ENCODE measurements at places on chromosomes 4 and X.

DNA sequence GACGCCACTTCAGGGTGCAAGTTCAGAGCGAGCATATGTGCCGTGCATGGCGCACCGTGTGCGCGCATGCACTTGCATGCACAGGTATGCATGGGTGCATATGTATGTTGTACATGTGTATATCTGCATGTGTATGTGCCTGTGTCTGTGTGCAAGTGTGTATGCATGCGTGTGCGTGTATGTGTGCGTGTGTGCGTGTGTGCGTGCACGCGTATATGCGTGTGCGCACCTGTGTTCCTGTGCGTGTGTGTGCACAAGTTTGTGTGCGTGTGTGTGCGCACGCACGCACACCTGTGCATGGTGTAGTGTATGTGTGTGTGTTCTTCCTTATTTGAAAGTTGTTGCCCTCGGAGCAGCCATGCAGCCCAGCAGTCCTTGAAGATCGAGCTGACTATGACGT lies 76.8 kb downstream of the GPR143 start:
- DNase-seq: no peak

GRCh38 chr4:89303177-89303576 lies 4.4 kb downstream of the GPRIN3 start:
- no peak for DNase-seq

DNA sequence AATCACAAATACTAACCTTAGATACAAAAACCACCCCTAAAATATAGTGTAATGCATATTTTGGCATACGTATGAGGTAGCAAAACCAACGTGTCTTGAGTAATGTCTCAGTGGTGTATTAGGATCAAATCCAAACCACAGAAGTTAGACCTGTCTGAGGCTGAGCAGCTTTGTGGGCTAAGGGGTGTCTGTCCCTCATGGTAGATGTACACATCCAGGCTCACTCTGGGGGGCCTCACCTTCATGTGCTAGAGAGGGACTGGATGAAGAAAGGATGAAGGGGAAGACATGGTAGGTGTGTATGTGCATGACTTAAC lies 188.0 kb upstream of the TBC1D9 start:
- DNase-seq: no peak

- DNase-seq: no peak
Observed at GRCh38 chr4:74173321-74173720, 15.4 kb downstream of the MTHFD2L start.

DNA sequence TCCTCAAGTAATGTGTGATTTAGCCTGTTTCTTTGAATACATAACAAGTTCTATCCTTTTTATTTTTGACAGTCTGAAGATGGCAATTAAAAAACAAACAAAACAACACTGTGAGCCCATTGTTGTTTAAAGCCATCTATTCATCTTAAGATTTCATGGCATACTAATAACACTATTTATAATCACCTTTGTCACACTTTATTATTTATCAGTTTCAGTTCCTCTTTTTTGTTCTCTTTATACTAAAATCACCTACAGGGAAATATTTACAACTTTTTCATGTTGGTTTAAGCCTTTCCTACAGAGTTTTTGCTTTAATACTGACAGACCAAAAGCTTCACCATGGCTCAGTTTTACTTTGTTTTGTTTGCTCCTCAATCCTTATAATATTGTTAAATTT lies 247.4 kb upstream of the CTSO start:
- DNase-seq: no peak

GRCh38 chrX:152658302-152658701 lies 20.6 kb downstream of the GABRQ start:
- no peak for DNase-seq

GRCh38 chr4:55087913-55088260 lies 37.5 kb downstream of the KDR start:
- no peak for DNase-seq

DNA sequence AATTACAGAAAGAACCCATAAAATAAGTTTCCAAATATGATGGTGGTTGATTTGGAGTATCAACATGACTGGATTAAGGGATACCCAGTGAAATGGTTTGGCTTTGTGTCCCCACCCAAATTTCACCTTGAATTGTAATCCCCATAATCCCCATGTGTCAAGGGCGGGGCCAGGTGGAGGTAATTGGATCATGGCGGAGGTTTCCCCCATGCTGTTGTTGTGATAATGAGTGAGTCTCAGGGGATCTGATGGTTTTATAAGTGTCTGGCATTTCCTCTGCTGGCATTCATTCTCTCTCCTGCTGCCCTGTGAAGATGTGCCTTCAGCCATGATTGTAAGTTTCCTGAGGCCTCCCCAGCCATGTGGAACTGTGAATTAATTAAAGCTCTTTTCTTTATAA lies 39.1 kb downstream of the WDFY3 start:
- DNase-seq: no peak

- no peak for DNase-seq
Observed at GRCh38 chrX:150198776-150199175, 164.3 kb upstream of the MAMLD1 start.

DNA sequence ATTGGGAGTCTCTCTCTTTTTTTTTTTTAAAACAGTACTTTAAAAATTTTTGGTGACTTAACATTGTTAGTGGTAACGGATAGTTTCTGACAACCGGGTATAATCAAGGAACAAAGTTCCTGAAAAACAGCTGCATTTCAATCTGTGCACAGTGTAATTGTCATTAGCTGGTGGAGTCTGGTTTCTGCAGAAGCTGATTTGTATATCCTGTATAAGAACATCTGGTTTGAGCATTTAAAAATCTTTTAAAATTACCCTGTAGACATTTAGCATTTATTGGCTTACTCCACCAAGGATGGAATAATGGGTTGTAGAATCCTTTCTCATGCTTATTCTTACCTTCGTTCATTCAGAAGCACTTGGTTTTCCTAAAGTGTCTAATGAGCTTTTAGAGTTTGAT lies 11.2 kb downstream of the JADE1 start:
- no peak for DNase-seq

GRCh38 chr4:157957905-157958304 lies 214.9 kb downstream of the GASK1B start:
- DNase-seq: no peak

- no peak for DNase-seq
Observed at GRCh38 chrX:135213200-135213844, 38.5 kb upstream of the ETDA start.

DNA sequence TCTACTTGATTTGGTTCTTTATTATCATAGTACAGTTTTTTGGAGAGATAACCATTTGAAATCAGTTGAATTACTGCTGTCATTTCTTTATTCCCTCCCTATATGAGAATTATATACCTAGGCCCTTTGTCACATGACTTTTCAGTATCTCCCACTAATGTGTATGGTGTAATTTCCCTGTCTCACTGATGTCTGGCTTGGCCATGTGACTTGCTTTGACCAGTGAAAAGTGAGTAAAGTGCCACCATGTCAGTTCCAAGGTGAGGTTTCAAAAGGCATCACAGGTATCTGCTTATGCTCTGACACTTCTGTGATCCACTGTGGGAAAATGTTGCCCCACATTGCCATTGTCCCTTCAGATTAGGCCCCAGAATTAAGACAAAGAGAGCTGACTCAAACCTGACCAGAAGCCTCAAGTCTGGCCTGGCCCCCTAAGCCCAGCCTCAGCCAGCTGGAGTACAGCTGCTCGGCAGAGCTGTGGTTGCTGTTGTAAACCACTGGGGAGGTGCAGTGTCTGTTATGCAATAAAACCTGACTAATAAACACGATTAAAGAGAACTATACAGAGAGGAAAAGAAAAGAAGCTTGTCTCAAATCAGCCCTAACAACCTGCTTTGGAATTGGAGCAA lies 27.5 kb downstream of the SETD7 start:
- no peak for DNase-seq

DNA sequence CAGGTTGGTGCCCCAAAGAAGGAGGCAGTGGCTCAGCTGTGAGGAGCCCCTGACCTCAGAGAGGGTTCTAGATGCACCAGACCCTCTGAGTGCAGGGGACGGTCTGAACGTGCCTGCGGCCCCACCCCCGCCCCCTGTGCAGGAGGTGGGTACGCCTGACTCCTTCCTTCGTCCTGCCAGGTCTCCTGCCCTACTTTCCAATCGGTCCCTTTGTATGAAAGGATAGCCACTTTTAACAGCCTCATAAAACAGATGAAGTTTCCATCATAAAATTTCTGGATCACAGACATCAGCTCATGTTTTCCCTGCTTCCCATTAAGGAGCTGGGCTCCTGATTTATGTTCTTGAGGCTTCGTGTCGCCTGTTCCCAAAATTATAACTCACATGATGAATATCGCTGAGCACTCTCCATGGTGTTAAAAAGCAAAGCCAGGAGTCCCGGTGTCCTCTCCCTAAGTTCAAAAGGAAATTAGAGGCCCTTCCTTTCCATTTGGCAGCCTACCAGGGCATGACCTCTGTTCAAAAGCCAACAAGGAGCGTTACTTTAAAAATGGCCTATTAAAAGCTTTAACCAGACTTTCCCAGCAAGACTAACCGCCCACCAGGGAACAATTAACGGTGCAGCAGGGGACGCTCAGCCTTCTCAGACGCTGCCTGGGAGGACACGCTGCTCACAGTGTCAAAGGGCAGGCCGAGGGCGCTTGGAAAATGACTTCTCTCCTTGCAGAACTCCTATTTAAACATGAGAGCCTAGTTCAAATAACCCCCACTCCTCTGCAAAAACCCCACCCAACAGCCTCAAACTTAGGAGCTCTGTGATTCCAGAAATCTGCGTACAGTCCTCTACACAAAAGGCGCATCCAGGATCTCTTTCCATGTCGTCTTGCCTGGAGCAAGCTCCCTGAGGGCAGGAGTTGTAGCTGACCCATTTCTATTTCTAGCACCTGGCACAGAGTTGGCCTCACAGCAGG lies 181.9 kb downstream of the AFAP1 start:
- no peak for DNase-seq

- no peak for DNase-seq
Observed at GRCh38 chr4:125315576-125316400, 1.0 kb downstream of the FAT4 start.

DNA sequence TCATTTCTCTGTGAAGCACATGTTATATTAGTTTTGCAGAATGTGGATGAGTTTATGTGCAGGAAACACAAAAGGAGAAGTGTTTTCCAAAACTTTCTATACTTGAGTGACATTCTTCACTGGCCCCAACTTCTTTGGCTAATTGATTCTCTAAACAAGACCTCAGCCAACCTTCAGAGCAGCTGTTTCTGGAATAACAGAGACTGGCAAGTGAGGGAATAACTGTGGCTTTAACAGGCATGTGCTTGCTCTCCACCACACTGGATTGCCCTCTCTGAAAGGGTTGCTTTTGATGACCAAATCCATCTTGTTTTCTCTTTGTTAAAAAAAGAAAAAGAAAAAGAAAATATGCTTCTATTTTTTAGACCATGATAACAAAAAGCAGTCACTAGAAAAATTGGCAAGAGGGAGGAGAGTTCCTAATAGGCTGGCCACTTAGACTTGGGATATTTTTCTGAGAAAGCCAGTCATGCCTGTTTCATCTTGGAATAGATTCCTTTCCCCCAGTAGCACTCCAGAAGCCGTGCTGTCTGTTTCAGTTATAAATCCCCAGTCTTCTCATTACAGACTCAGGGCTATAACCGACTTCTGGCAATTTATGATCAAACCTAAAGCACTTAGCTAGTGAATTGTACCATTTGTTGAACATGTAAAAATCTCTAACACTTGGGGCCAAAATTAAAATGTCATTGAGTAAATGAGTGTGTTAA lies 295.0 kb upstream of the NR3C2 start:
- no peak for DNase-seq

GRCh38 chrX:112545051-112545450 lies 134.7 kb downstream of the LHFPL1 start:
- no peak for DNase-seq

GRCh38 chr4:163392328-163392727 lies 48.6 kb downstream of the NPY5R start:
- DNase-seq: no peak

DNA sequence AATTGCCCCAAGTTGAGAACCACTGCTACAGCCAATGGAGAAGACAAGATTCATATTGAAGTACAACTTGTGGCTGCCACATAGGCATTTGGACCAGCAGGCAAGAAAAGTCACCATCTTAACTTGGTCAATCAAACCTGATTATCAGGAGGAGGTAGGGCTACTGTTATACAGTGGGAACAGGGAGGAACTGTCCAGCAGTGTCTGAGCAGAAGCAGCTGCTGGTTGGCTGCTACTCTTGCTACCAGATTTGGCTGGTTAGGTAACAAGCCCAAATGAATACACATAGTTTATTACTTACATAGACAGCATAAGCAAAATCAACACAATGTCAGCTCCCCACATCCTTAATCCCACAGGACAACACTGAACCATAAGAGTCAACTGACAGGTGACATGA lies 39.4 kb downstream of the ATP1B4 start:
- no peak for DNase-seq

GRCh38 chrX:85992811-85993229 lies 54.5 kb downstream of the CHM start:
- no peak for DNase-seq

DNA sequence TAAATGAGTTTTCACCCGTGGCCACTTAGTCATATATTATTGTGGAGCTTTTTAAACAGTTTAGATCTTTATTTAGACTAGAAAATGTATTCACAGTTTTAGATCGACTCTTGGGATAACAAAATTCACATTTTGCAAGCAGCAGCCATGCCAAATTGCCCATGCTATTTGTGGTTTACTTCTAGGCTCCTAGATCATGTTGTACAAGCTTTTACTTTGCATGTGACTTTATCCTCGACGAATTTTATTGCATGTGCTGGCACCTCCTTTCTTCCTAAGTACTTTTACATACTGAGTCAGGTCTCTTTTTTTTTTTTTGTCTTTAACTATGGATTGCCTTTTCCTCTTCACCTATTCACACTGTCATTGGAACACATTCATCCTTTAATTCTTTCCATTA lies 23.2 kb downstream of the BBS12 start:
- no peak for DNase-seq

Measured in NCI-H187 treated with DMSO at 0.1 percent for 48 hours (cell line).